ENCODE measurements at places on chromosomes 7 and 10. TPM values are rescaled to one million over a fixed set of nuclear protein-coding genes. Genes with fewer than 3 reads are reported as not detected.

- peaks cover 24% of the 10 kb centered on the region for H3K4me1 ChIP-seq
- H3K27me3 ChIP-seq, result no peaks in the 10 kb centered on the region
- H3K27ac ChIP-seq, result no peak overlapping the region
Observed at GRCh38 chr10:12027539-12027938, 15.1 kb downstream of the UPF2 start.

DNA sequence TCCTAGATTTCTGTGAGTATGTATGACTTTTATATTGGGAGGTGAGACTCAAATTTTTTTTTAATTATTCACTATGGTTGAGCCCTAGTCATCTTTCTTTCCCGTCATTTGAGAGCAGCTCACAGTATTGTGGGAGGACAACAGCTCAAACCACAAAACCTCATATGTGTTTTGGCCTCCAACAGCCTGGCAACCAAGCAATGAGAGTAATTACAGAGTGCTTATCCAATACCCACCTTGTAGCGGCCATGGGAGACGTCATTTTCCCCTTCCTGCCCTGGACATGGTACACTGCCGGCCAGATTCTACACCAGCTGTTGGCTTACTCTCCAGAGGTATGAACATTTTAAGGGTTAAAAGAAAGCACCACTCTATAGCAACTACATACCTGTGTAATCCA, 49.1 kb downstream of the DOCK4 start:
- DNase-seq, result no peak
- H3K4me1 ChIP-seq, result no peaks in the 10 kb centered on the region
- H3K4me3 ChIP-seq, result no peak overlapping the region
- H3K36me3 ChIP-seq, result no peaks in the 10 kb centered on the region
- H3K27me3 ChIP-seq, result peaks cover 8% of the 10 kb centered on the region
- H3K27ac ChIP-seq, result no peak overlapping the region

DNA sequence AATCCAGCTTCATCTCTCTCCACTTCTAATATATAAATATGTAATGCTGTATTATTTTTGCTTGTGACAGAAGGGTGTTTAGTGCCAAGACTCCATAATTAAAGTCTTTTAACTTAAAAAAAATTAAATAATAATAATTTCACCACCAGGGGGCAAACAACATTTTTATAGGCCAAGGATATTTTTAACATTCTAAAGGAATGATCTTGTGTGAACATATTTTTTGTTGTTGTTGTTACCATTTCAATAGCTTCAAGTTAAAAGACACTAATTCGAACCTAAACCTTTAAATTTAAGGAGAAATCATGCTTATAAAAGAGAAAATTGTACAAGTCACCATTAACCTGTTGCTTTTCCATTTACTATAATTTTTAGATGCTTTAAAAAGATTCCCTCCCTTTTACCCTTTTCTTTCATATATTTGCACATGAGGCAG, 7.5 kb upstream of the DNAJC1 start:
- H3K36me3 ChIP-seq, result no peaks in the 10 kb centered on the region
- H3K27me3 ChIP-seq, result peaks cover 10% of the 10 kb centered on the region
- DNase-seq, result no peak
- no peak overlapping the region for H3K27ac ChIP-seq
- H3K4me3 ChIP-seq, result no peak overlapping the region

GRCh38 chr10:63165249-63165648, 32.1 kb downstream of the NRBF2 start:
- H3K36me3 ChIP-seq, result peaks cover 17% of the 10 kb centered on the region
- H3K4me1 ChIP-seq, result peaks cover 24% of the 10 kb centered on the region
- no peak overlapping the region for H3K4me3 ChIP-seq
- DNase-seq, result no peak
- no peak overlapping the region for H3K27ac ChIP-seq

- no peak overlapping the region for H3K4me3 ChIP-seq
- no peaks in the 10 kb centered on the region for H3K36me3 ChIP-seq
- no peak for DNase-seq
- H3K27me3 ChIP-seq, result no peaks in the 10 kb centered on the region
Observed at GRCh38 chr10:131271195-131271880, 40.2 kb downstream of the TCERG1L start.

- H3K27me3 ChIP-seq, result peaks cover 19% of the 10 kb centered on the region
- H3K27ac ChIP-seq, result no peak overlapping the region
- H3K4me3 ChIP-seq, result no peak overlapping the region
- no peak for DNase-seq
- no peaks in the 10 kb centered on the region for H3K36me3 ChIP-seq
- no peaks in the 10 kb centered on the region for H3K4me1 ChIP-seq
Observed at GRCh38 chr10:964988-965417, 23.2 kb upstream of the GTPBP4 start.

Gene CCL24
- total RNA-seq, result not detected

DNA sequence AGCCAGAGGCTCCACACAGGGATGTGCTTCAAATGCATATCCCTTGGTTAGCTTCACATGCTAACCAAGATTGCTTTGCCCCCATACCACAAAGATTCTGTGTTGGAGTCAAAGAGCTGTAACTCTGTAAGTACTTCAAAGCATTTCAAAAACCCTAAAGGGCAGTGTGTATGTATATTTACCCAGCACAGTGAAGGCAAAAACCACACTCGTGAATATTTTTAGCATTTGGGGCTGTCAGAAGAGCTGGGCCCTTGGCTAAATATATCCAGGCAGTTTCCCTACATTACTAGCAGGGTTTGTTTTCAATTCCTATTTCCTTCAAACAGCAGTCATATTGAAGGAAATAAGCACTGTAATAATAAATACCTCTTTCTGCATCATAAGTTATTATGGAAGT, 84.2 kb upstream of the STEAP1B start:
- H3K27ac ChIP-seq, result no peak overlapping the region
- no peak for DNase-seq
- H3K4me1 ChIP-seq, result peaks cover 27% of the 10 kb centered on the region
- no peak overlapping the region for H3K4me3 ChIP-seq
- H3K36me3 ChIP-seq, result peaks cover 2% of the 10 kb centered on the region
- H3K27me3 ChIP-seq, result peaks cover 36% of the 10 kb centered on the region

- DNase-seq, result no peak
- no peak overlapping the region for H3K4me3 ChIP-seq
- H3K27me3 ChIP-seq, result no peaks in the 10 kb centered on the region
- peaks cover 33% of the 10 kb centered on the region for H3K4me1 ChIP-seq
Observed at GRCh38 chr10:3877211-3878000, 92.4 kb upstream of the KLF6 start.

DNA sequence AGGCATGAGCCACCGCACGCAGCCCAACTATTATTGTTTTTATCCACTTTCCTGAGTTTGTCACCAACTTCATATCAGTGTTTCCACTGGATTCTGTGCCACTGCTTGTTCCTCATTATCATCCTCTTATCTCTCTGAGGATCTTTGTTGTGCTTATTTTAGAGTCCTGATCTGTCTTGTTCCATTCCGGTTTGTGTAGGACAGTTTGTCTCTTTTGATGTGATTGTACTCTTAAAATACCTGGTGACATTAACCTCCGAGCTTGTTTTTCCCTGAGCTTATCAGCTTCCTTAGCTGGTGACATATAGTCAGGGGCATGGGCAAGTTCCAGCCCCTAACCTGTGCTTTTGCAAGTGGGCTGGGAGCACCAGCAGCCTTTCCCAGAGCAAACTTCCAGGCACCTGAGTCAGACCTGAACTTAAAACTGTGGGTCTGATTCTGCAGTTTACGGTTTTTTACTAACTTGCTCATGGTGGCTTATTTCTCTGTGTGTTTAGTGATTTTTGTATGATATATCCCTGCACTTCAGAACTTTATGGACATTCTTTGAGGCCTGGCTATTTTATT, 23.1 kb upstream of the FMC1 start:
- H3K4me1 ChIP-seq, result no peaks in the 10 kb centered on the region
- no peak overlapping the region for H3K4me3 ChIP-seq
- H3K36me3 ChIP-seq, result no peaks in the 10 kb centered on the region

GRCh38 chr10:14593806-14594205, 180.9 kb downstream of the FAM107B start:
- no peak for DNase-seq
- peaks cover 78% of the 10 kb centered on the region for H3K4me1 ChIP-seq
- H3K4me3 ChIP-seq, result no peak overlapping the region

- no peak overlapping the region for H3K27ac ChIP-seq
- no peaks in the 10 kb centered on the region for H3K36me3 ChIP-seq
- no peaks in the 10 kb centered on the region for H3K4me1 ChIP-seq
Observed at GRCh38 chr7:45215601-45216062, 58.0 kb downstream of the RAMP3 start.

- DNase-seq, result no peak
- H3K4me3 ChIP-seq, result no peak overlapping the region
- no peak overlapping the region for H3K27ac ChIP-seq
- no peaks in the 10 kb centered on the region for H3K36me3 ChIP-seq
- H3K27me3 ChIP-seq, result no peaks in the 10 kb centered on the region
Observed at GRCh38 chr7:75628055-75628454, 110.7 kb downstream of the HIP1 start.

- no peak overlapping the region for H3K4me3 ChIP-seq
- H3K27ac ChIP-seq, result no peak overlapping the region
- H3K27me3 ChIP-seq, result no peaks in the 10 kb centered on the region
- DNase-seq, result no peak
- no peaks in the 10 kb centered on the region for H3K4me1 ChIP-seq
- H3K36me3 ChIP-seq, result no peaks in the 10 kb centered on the region
Observed at GRCh38 chr7:138645284-138645683, 55.9 kb downstream of the SVOPL start.

DNA sequence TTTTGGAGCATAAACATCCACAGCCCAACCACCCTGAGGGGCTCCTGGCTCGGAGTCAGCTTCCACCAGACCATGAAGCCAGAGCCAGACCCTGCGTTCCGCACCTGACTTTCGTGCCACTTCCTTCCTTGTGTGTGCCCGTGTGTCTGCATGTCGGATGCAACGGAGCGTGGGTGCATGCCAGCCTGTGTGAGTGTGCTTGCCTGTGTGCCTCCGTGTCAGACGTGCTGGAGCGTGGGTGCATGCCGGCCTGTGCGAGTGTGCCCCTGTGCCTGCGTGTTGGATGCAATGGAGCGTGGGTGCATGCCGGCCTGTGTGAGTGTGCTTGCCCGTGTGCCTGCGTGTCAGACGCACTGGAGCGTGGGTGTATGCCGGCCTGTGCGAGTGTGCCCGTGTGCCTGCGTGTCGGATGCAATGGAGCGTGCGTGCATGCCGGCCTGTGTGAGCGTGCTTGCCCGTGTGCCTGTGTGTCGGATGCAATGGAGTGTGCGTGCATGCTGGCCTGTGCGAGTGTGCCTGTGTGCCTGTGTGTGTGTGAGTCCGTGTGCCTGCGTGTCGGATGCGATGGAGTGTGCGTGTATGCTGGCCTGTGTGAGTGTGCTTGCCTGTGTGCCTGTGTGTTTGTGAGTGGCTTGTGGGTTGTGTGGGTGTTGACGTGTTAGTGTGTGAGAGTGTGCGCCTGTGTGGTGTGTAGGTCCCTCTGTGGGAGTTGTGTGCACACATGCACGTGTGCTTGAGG, 28.1 kb upstream of the KNDC1 start:
- no peak overlapping the region for H3K4me3 ChIP-seq
- no peak for DNase-seq
- H3K27ac ChIP-seq, result no peak overlapping the region
- no peaks in the 10 kb centered on the region for H3K27me3 ChIP-seq
- no peaks in the 10 kb centered on the region for H3K4me1 ChIP-seq

- H3K4me1 ChIP-seq, result peaks cover 23% of the 10 kb centered on the region
- no peak overlapping the region for H3K27ac ChIP-seq
- DNase-seq, result no peak
- peaks cover 75% of the 10 kb centered on the region for H3K27me3 ChIP-seq
- no peaks in the 10 kb centered on the region for H3K36me3 ChIP-seq
Observed at GRCh38 chr10:101123815-101124617, 7.1 kb upstream of the TLX1 start.

DNA sequence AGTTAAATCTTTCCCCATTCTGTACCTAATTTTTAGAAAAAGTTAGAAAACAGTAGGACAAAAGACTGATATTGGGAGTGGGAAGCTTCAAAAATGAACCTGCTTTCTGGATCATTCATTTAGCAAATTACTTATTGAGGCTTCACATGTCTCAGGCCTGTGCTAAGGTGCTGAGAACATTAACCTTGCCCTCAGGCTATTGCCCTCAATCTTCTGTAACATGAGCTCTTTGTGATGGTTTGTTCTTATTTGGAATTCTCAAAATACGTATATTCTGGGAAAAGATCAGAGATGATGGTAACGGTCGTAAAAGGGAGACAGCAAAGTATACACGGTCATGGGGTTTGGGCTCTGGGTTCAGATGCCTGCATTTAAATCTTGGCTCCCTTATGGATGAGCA, 39.5 kb upstream of the PRKG1 start:
- H3K27ac ChIP-seq, result no peak overlapping the region
- no peak for DNase-seq
- peaks cover 11% of the 10 kb centered on the region for H3K27me3 ChIP-seq
- H3K4me1 ChIP-seq, result no peaks in the 10 kb centered on the region
- H3K36me3 ChIP-seq, result no peaks in the 10 kb centered on the region
- no peak overlapping the region for H3K4me3 ChIP-seq

DNA sequence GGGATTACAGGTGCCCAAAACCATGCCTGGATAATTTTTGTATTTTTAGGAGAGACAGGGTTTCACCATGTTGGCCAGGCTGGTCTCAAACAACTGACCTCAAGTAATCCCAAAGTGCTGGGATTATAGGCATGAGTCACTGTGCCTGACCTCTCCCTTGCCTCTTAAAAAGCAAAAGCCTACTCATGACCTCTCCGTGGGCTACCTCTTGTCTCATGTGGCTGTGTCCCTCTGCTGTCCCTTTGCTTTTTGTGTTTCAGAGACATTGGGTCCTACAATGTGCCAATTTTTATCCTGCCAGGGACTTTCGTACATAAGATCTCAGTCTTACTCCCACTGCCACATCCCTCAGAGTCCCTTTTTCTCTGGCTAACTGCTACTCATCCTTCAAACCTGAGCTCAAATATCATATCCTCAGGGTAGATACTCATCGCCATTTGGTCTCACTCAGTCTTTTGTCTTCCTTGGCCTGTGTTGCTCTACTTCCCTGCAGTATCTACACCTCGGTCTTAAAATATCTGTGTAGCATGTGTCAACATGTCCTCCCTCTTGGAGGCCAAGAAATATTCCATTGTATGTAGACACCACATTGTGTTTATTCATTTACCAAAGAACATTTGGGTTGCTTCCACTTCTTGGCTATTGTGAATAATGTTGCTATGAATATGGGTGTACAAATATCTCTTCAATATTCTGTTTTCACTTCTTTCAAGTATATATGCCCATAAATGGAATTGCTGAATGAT, 465.0 kb upstream of the KLF6 start:
- H3K27ac ChIP-seq, result no peak overlapping the region
- H3K4me3 ChIP-seq, result no peak overlapping the region
- H3K4me1 ChIP-seq, result peaks cover 13% of the 10 kb centered on the region
- no peaks in the 10 kb centered on the region for H3K36me3 ChIP-seq
- no peak for DNase-seq
- peaks cover 3% of the 10 kb centered on the region for H3K27me3 ChIP-seq

Gene RBP3
- not detected for total RNA-seq

Gene IL2RA
- total RNA-seq, result 680 TPM

Gene CUZD1
- total RNA-seq, result 2.0 TPM

DNA sequence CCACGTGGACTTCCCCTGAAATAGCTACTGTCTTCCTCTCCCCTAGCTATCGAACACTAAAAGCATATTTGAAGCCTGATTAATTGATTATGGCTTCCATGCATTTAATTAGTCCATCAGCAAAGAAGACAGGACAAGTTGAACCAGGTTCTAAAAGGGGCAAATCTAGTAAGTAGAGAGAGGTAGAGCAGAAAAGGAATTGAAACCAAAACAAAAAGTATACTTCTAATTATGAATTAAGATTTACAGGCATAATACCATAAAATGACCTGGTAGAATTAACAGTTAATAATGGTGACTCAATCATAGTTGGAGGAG, 393 bp upstream of the DNAJC1 start:
- DNase-seq, result no peak
- H3K4me3 ChIP-seq, result peak overlapping the region; percentile 90
- H3K27ac ChIP-seq, result peak overlapping the region; percentile 87
- H3K4me1 ChIP-seq, result peaks cover 14% of the 10 kb centered on the region
- peaks cover 6% of the 10 kb centered on the region for H3K36me3 ChIP-seq

All from activated naive CD8-positive, alpha-beta T cell treated with anti-CD3 and anti-CD28 coated beads for 36 hours (primary cell).